ENCODE measurements at places on chromosomes 1 and 21. TPM values are rescaled to one million over a fixed set of nuclear protein-coding genes. Genes with fewer than 3 reads are reported as not detected.

DNA sequence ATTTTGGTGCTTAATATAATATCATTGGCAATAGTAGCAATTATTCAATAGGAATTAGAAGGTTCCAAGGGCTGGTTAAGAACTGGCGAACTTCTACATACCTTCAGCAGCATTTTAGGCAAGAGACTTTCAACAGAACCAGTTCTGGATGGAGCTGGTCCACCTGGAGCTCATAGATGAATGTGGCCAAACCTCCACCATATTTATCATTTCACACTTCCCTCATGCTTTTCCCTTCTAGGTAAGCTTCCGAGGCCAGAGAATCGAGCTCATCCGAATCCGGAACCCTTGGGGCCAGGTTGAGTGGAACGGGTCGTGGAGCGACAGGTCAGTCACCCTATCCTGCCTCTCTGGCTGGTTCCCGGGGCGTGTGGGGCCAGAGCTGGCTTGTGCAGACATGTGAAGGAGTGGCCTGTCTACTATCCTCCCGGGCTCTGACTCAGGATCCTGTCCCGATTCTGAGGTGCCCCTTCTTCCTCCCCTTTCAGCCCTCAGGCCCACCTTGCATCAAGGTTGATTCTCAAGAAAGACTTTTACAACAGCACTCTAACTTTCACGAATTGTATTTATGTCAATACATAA lies 24.7 kb downstream of the CAPN9 start:
- no peak for DNase-seq

- DNase-seq = no peak
Observed at GRCh38 chr21:14615359-14615974, 69.4 kb upstream of the SAMSN1 start.

DNA sequence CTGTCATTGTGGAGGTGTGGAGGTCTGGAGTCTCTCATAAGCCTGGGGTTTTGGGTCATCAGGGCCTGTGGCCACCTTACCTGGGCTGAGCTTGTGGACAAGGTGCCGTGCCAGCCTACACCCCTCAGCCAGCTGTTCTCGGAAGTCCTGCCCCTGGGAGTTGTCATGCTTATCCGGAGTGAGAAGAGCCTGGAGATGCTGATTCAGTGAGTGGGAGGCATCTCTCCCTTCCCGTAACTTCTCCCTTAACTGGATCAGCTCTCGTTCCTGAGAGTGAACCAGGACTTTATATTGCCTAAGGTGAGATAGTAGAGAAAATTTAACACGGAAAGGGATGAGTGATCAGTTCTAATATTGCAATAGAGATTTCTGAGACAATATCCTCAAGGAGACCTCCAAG lies 30.0 kb upstream of the REG4 start:
- no peak for DNase-seq

DNA sequence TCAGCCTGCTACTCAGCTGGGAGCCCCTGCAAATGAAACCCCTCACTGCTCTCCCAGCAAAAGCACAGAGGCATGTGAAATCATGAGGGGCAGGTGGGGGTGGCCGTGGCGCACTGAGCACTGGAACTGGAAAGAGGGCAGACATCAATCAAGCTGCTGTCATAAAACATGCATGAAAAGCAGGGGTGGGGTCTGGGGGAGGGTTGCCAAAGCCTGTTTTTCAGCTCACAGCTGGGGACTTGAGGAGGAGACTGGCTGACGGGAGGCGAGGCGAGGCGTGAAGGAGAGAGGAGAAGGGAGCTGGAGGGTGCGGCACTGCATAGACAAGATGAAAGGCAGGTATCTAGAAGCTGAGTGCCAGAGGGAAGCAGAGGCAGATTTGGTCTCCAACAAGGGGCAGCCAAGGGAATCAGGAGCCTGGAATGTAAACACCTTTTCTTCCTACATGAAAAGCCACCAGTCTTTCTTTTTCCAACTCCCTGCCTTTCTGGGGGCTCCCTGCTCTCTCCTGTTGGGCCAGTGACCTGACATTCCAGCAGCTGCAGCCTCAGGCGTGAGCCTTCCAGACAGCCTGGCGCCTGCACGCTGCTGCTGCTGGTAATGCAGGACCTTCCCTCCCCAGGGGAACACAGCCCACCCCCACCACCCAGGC lies 87.0 kb downstream of the NMNAT2 start:
- DNase-seq = no peak

DNA sequence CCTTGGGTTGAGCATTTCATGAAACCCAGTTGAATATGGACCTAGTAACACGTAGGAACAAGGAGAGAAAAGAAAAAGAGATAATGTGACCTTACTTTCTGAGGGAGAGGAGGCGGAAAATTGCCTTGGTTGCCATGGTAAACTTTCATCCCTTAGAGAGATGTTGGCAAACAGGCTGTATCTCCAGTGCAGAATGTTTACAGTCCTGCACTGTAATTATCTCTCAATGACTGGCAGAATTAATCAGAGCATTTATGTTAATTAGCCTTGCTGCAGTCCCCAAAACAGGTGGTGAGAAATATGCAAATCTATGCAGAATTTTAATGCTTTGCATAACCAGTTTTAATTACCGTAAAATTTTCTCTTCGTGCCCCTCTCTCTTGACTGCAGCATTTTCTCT lies 147.3 kb downstream of the CD247 start:
- DNase-seq = no peak

Gene SLC9C2
- not detected for total RNA-seq

Gene CHODL
- 0.21 TPM for total RNA-seq

- DNase-seq = no peak
Observed at GRCh38 chr1:83718338-83718737, 280.6 kb downstream of the TTLL7 start.

DNA sequence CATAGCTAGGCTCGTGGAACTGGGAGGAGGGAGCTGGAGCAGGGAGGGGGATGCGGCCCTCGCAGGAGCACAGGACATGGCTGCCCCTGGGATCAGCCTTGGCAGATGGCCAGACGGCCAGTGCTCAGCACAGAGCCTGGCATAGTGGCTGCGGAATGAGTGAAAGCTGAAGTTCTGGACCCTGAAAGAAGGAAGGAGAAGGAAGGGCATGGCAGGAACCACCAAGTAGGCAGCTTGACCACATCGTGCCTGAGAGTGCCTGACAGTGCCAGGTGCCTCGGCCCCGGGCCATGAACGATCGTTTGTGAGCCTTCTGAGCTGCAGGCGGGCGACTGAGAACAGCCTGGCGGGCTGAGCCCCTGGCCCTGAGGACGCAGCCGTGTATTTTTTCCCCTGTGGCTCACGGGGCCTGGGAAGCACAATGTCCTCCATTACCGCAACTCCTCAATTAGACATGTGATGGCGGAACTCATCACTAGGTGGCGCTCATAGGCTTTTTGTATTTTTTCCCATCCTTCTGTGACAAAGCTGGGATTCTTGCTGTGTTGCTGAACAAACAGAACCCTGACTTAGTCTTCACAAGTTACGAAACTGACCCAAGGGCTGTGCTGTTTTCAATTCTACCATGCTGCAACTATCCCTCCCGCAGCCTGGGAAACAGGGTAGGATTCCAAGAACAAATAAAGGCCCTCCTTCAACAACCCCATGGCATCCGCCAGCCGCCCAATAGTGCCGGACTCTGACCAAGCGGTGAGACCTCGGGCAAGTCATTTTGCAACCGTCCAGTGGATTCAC lies 29.9 kb upstream of the TMEM61 start:
- peak; percentile 40 for DNase-seq

GRCh38 chr1:223717695-223718363 lies 5.5 kb downstream of the CAPN2 start:
- DNase-seq = no peak

DNA sequence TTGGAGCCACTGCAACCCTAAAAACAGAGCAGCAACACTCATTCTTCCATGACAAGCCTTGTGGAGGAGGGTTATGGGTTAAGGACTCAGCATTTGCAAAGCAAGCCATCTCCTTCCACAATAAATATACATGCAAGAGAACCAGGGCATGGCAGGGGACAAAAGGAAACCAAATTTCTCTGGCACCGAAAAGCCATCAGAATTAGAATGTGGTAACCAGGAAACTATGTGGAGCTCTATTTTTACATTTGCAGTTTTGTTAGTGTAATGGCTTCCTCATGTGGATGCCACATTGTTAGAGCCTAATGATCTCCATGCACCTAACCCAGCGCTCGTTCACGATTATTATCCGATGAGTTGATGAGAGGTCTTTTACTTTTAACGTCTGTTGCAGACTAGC lies 91.7 kb downstream of the NAV1 start:
- no peak for DNase-seq

- DNase-seq = no peak
Observed at GRCh38 chr1:63320022-63320721, 2.2 kb upstream of the FOXD3 start.
